ENCODE measurements at places on chromosomes 4 and X. TPM values are rescaled to one million over a fixed set of nuclear protein-coding genes. Genes with fewer than 3 reads are reported as not detected.

Gene ZNF630
- 1.5 TPM for total RNA-seq

Gene GPC3
- total RNA-seq = not detected

Gene MCF2
- 0.13 TPM for total RNA-seq

Gene CC2D2A
- total RNA-seq = 22.4 TPM

Gene CXorf49
- not detected for total RNA-seq

Gene PRKG2
- total RNA-seq = not detected

Gene ARHGAP36
- total RNA-seq = not detected

Gene DMP1
- total RNA-seq = not detected

Gene UNC5C
- total RNA-seq = 0.44 TPM

Gene SLC38A5
- total RNA-seq = 25.1 TPM

Gene GPRIN3
- 2.2 TPM for total RNA-seq

Gene GAB1
- total RNA-seq = 41.8 TPM

Gene ING2
- 8.4 TPM for total RNA-seq

Gene PACRGL
- total RNA-seq = 19.2 TPM

Gene MAGEC3
- total RNA-seq = not detected

Gene ABCG2
- total RNA-seq = 5.0 TPM

Gene GIMD1
- total RNA-seq = not detected

Gene SMIM31
- not detected for total RNA-seq

Gene PCSK1N
- not detected for total RNA-seq

Measured in endothelial cell of umbilical vein (primary cell).